ENCODE measurements at places on chromosomes 2 and 18. TPM values are rescaled to one million over a fixed set of nuclear protein-coding genes. Genes with fewer than 3 reads are reported as not detected.

- no peak overlapping the region for H3K4me3 ChIP-seq
- H3K4me1 ChIP-seq, result no peaks in the 10 kb centered on the region
- H3K27ac ChIP-seq, result no peak overlapping the region
- no peaks in the 10 kb centered on the region for H3K36me3 ChIP-seq
Observed at GRCh38 chr18:22324191-22325131, 93.3 kb downstream of the CTAGE1 start.

Gene COMMD1
- total RNA-seq, result 26.9 TPM

DNA sequence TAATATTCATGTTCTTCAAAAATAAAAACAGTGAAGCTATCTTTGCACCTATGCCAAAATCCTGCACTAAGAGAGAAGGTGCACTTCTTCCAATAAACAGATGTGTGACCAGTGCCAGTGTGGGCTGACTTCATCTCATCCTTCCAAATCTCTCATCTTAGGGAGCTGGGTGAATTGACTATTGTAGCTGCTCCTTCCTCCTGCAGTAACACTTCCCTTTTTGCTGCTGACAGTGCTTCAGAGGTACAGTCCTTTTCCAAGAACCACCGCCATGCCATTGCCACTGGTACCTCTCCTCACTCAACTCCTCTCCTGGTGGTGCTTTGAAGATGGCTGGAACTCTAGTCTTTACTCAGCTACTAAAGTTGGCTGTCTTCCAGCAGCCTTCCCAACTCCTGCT lies 42.1 kb upstream of the ARHGAP25 start:
- no peaks in the 10 kb centered on the region for H3K36me3 ChIP-seq
- H3K27me3 ChIP-seq, result no peaks in the 10 kb centered on the region
- peaks cover 21% of the 10 kb centered on the region for H3K4me1 ChIP-seq
- no peak overlapping the region for H3K4me3 ChIP-seq

GRCh38 chr2:215210082-215210481 lies 71.7 kb upstream of the ABCA12 start:
- no peak overlapping the region for H3K27ac ChIP-seq
- H3K27me3 ChIP-seq, result peaks cover 16% of the 10 kb centered on the region
- H3K4me3 ChIP-seq, result no peak overlapping the region
- H3K4me1 ChIP-seq, result no peaks in the 10 kb centered on the region
- DNase-seq, result no peak
- no peaks in the 10 kb centered on the region for H3K36me3 ChIP-seq

Data from activated naive CD4-positive, alpha-beta T cell treated with anti-CD3 and anti-CD28 coated beads for 36 hours (primary cell).